Lower leg skin (tissue), 4 donors: ENCODE measurements at places on chromosomes 12 and 14. TPM values are rescaled to one million over a fixed set of nuclear protein-coding genes. Genes with fewer than 3 reads are reported as not detected.

The KRT74 gene
- 0.30 TPM for total RNA-seq

GRCh38 chr12:46374310-46374709 lies 1.7 kb upstream of the SLC38A2 start:
- DNase-seq = no peak

- peak; percentile 2 for DNase-seq
Measured at GRCh38 chr14:104442631-104443390, 136.8 kb upstream of the C14orf180 start.

The KRT75 gene
- total RNA-seq = 31.9 TPM

DNA sequence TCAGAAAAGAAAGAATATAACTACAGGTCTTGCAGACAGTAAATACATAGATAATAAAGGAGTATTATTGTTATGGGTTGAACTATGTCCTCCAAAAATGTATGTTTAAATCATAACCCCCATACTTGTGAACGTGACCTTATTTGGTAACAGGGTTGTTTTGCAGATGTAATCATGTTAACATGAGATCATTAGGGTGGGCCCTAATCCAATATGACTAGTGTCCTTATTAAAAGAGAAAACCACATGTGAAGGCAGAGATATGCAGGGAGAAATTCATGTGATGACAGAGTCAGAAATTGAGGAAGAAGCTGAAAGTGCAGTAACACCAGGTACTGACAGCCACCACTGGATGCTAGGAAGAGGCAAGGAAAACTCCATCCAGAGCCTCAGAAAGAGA lies 29.0 kb downstream of the MAGOHB start:
- DNase-seq = no peak

DNA sequence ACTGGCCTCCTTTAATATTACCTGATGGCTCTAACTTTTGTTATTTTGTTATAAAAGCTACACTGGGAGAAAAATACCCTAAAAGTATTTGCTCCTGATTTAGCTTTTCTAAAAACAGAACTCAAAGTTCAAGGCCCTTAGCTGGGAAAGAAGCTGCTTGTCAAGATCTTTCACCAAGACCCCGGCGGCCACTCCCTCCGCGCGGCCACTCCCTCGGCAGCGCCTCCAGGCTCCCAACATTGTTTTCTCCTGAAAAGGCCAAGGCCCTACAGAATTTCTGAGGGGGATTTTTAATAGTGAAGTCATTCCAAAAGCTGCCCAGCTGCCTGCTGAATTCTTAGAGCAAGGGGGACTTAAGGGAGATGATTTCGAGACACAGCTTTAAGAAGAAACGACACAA lies 96.4 kb downstream of the NTN4 start:
- DNase-seq = no peak

The OLR1 gene
- total RNA-seq = not detected

The AMDHD1 gene
- not detected for total RNA-seq

DNA sequence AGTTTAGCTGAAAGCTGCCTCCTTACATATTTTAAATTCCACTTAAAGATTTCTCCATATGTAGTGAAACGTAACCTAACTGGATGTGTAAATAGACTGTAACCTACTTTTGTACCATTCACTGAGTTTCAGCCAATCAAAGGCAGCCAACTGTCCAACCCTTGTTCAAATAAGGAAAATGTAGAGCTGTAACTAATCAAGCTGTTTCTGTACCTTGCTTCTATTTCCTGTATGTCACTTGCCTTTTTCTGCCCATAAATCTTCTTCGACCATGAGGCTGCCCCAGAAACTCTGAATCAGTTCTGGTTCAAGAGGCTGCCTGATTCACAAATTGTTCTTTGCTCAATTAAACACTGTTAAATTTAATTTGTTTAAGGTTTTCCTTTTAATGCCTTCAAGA lies 6.3 kb downstream of the SLC7A8 start:
- DNase-seq = no peak
